ENCODE measurements at places on chromosomes 12 and 14.
A peak's percentile ranks its signal among the peaks of the same experiment; 100 is the strongest.

GRCh38 chr12:116113398-116114130 is 163.9 kb downstream of the MED13L start:
- DNase-seq, result no peak

DNA sequence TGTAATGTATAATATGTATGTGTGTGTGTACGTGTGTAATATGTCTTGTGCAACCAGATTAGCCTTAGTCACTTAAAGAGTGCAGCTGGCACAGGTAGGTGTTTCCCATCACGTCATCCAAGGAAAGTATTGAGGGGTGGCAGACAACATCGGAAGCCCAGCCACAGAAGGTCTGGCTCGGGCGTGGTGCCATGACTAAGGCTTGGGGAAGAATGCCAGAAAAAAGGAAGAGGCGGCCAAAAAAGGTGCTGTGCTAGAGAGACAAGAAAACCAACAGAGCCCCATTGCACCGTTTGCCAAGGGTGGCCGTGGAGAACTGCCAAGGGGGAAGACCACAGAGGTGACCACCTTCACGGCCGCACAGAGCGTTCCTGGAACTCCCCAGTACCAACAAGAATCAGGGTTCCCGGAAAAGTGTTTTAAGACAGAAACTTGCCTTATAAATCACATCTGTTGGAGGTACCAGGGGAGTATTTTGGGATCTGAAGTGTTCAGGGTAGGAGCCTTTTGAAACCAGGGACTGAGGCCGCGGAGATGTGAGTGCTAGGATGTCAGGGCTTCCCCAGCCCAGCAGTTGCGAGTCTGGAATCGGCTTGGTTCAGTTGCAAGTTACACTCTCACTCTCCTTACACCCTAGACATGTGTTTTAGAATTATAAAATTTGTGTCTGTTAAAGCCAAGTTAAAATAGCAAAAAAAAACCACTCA is 131.2 kb upstream of the DYRK2 start:
- DNase-seq, result peak; percentile 81

DNA sequence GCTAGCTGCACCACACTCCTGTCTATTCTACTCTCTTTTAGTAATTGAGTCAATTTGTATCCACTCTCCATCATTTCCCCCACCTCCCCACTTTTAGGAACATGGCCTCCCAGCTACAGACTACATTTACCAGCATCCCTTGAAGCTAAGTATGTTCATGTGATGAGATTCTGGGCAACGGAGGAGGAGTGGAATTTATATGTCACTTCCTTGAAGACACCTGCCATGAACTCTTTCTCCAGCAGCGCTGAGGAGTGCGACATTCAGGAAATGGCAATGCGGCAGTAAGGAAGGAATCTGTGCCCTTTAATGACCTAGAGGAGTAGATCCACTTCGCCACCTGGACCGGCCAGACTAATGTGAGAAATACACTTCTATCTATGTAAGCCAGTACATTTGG is 243.7 kb upstream of the DIO2 start:
- no peak for DNase-seq

GRCh38 chr12:72018036-72018435 is 79.4 kb downstream of the TPH2 start:
- no peak for DNase-seq

GRCh38 chr12:15199930-15200329 is 21.3 kb downstream of the RERG start:
- no peak for DNase-seq

- DNase-seq, result no peak
Observed at GRCh38 chr14:49986343-49987014, 93.6 kb downstream of the ARF6 start.

- no peak for DNase-seq
Observed at GRCh38 chr12:112539221-112539620, 120.5 kb downstream of the PTPN11 start.

- no peak for DNase-seq
Observed at GRCh38 chr14:90554341-90554740, 157.5 kb downstream of the CALM1 start.
